Activated T-helper 1 cell treated with Interleukin-2 at 50 U/mL for 16 hours (primary cell): ENCODE measurements at places on chromosomes 13 and 19.

- no peak for DNase-seq
Measured at GRCh38 chr19:35380450-35381124, 9.7 kb downstream of the GPR42 start.

- DNase-seq, result no peak
Measured at GRCh38 chr13:80359778-80360452, 19.0 kb upstream of the SPRY2 start.

GRCh38 chr13:31441800-31442510 is 242.2 kb downstream of the B3GLCT start:
- no peak for DNase-seq

- DNase-seq, result no peak
Measured at GRCh38 chr19:53631949-53632407, at the start of gene DPRX. TSS of gene DPRX (plus strand) at chr19:53631999. CDS start at chr19:53632107, 108 bp downstream.

DNA sequence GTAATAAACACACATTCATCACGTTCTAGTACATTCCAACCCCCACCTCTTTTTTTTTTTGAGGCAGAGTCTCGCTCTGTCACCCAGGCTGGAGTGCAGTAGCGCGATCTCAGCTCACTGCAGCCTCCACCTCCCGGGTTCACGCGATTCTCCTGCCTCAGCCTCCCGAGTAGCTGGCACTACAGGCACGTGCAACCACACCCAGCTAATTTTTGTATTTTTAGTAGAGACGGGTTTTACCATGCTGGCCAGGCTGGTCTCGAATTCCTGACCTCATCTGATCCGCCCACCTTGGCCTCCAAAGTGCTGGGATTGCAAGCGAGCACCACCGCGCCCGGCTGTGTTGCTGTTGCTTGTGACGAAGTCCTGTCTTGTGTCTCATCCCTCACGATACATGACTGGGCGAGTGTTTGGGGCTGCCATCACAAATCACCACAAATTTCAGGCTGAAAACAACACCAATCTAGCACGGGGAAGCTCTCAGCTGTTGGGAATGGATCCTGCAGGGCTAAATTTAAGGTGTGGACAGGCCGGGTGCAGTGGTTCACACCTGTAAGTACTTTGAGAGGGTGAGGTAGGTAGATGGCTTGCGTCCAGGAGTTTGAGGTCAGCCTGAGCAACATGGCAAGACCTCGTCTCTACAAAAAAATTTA is 15.7 kb downstream of the MOB3A start:
- DNase-seq, result no peak

- DNase-seq, result no peak
Measured at GRCh38 chr19:8631425-8631819, 989 bp downstream of the NFILZ start.

DNA sequence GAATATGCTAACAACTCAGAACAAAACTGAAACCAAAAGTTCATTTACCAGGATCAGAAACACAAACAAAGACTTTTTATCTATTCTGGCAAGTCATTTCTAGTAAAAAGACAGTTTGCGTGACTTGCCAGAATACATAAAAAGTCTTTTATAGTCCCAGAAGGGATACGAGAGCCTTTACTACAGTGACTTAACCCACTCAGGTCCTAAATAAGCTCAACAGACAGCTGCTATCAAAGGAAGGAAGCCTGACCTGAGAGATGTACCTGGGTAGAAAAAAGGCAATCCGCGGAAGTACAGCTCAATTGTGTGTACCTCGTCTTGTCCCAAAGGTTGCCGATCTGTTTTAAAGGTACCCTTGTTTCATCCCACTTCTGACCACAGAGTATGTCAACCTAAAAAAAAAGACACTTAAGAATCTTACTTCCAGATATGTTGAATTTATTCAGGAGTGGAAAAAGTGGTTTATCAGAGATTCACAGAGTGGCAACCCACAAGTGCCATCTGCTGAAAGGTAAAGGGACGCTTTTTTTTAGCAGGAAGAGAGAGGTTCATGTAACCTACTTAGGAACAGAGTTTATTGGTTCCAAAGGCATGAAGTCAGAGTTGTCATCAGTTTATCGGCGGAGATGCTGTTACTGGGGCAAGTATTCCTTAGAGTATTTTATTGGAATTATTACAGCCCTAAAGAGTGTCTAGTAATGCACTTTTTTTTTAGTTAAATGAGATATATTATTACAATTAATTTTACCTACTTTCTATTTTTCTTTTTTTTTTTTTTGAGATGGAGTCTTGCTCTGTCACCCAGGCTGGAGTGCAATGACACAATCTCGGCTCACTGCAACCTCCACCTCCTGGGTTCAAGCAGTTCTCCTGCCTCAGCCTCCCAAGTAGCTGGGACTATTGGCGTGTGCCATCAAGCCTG is 69.7 kb upstream of the C1QTNF9B start:
- no peak for DNase-seq

DNA sequence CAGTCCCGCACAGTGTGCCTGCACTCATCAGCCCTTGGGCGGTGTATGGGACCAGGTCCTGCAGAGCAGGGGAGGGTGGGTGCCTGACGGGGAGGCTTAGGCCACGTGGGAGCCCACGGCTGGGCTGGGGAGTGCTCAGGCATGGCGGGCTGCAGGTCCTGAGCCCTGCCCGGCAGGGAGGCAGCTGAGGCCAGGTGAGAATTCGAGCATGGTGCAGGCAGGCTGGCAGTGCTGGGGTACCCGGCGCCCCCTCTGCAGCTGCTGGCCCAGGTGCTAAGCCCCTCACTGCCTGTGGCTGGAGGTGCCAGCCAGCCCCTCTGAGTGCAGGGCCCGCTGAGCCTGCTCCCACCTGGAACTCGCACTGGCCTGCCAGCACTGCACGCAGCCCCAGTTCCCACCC is 630.9 kb upstream of the PCDH20 start:
- DNase-seq, result no peak

- no peak for DNase-seq
Measured at GRCh38 chr19:15866636-15867035, 31.2 kb downstream of the CYP4F2 start.

DNA sequence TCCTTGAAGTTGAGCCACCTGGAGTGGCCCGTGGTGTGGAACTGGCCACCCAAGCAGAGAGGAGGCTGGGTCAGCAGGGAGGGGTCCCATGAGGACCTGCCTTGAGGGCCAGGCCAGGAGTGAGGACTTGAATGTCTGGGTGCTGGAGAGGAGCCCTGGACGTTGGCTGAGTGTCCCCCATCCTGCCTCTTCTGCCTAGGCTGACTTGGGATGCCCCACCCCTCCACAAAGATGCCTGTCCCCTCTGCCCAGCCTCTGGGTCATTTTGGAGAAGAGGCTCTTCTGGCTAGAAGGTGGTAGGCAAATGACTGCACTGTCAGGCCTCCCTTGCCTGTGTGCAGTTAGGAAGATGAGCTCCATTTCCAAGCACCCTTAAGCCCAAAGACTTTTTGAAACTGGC is 1.7 kb downstream of the SSBP4 start:
- no peak for DNase-seq

DNA sequence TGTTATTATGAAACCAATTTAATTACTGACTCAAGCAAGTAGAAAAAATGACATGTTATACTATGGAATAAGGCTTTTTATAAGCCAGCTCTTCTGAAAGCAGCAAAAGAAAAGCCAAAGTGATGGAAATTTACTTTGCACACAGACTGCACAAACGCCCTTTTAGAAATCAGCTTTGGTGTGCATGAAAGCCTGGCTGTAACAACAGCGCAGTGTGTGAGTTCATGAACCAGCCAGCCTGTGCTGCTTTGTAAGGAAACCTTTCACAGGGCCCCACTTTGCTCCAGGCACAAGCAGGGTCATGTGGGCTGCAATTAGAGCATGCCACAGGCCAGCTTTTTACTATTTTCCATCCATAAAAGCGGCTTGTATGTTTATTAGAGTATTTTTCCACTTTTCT is 13.6 kb upstream of the IFT88 start:
- no peak for DNase-seq

- no peak for DNase-seq
Measured at GRCh38 chr13:39773833-39774232, 118.4 kb downstream of the COG6 start.

GRCh38 chr13:114025405-114025713 is 51.5 kb upstream of the C13orf46 start:
- DNase-seq, result no peak

DNA sequence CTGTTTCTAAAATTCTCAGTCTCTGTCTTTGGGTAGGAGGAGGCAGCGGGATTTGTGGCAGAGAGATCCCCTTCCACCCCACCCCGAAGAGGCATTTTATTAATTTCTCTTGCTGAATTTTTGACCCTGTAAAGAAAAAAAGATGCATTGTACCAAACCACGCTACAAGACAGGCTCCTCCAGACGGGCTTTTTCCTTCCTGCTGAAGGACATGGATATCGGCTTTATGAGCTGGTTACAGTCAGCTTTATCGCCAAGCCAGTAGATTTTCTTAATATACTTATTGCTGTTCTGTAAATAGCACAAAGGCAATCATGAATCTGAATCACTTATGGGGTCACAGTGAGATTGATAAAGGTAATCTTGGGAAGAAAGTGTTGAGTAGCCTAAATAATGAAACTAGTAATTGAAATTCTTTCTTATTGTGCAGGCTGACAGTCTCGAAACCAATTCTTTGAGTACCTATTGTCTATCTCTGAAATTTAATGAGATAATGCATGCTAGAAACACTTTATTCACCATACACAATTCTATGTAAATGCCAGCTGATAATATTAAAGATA is 24.5 kb downstream of the MBNL2 start:
- DNase-seq, result no peak

- DNase-seq, result no peak
Measured at GRCh38 chr13:97321101-97321500, 99.0 kb downstream of the MBNL2 start.

GRCh38 chr13:21445759-21446158 is 13.3 kb downstream of the ZDHHC20 start:
- DNase-seq, result no peak

- DNase-seq, result no peak
Measured at GRCh38 chr19:4624733-4625362, 14.5 kb upstream of the TNFAIP8L1 start.
